ENCODE measurements at places on chromosomes 12 and 14.

DNA sequence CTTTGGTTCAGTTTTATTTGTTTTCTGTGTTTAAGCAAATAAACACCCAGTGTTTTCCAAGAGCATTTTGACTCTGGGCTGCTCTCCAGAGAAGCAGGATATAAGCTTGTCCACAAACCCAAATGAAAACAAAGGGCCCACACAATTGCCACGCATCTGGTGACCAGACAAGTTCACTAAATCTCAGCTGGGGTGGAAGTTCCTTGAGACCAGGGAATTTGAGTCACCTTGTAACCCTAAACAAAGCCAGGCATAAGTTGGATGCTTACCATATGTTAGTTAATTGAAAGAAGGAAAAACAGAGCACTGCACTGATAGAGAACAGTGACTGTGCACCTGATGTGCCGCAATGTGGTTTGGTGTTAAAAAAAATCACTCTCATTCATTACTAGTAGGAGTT, 1.6 kb upstream of the TXNRD1 start:
- DNase-seq, result peak; percentile 27

GRCh38 chr12:57226588-57227314, 2.8 kb upstream of the SHMT2 start:
- DNase-seq, result no peak

DNA sequence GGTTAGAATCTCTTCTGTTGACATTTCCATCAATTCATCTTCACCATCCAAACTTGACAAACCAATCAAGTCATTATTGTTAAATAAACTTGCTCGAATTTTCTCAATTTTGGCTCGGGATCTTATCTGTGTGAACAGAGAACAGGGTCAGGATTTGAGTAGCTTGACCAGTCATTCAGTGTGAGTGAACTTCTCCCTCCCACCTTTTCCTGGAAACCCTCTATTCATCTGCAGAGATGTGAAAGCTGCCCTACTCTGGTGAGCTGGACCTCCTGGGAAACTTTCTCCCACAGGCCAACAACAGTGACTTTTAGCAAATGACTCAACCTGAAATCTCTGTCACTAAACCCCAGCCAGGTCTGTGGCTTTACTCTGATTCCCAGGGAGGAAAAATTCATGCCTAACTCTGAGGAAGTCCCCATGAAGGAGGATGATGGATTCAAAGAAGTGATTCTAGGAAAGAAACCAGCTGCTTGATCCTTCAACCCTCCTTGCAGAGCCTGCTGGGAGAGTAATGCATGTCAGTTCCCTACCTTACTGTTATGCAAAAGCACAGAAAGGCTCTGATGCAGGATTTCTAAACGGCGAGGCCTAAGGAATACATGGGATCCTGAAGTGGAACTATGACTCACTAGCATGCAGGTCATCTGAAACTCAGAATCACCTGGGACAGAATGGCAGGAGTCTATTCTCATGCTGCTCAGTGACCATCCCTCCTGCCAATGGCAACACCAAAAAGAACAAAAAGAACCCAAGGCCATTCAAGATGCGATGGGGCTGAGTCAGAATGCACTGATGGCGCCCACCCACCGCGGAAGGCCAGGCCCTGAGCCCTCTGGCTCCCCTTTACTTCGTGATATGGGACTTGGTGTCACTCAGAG, 58.0 kb downstream of the TRAFD1 start:
- peak; percentile 3 for DNase-seq

GRCh38 chr12:81147292-81147919, 69.5 kb downstream of the ACSS3 start:
- DNase-seq, result no peak

DNA sequence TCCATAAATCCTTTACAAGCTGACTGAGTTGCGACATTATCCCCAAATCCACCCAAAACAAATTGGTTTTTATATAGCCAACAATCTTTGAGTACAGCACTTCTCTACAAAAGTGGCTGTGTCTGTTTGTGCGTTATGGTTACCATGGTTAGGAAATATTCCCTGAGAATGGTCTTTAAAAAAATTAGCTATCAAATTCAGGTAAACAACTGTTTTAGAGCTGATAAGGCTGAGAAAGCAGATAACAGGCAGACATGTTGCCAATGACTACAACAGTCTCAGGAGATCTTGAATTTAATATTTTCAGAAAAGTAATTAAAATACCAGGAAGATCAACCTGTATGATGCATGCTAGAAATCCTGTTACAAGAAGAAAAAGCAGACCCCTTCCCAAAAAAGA, 248.0 kb downstream of the RASSF9 start:
- DNase-seq, result no peak

DNA sequence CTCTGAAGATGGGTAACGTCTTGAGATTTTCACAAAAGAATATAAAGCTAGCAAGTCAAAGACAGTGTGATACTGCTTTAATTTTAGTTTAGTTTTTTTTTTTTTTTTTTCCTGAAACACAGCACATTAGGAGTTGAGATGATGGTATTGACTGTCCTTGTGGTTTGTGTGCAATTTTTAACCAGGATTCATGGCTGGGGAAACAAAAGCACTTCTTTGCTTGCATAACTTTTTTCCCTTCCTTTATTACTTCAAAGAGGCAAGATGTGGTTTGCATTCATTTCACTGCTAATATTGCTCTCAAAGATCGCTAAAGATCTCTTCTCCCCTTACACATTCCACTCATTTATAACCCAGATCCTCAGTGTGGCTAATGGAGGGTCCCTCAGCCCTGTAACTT, 157.1 kb upstream of the PZP start:
- peak; percentile 36 for DNase-seq

DNA sequence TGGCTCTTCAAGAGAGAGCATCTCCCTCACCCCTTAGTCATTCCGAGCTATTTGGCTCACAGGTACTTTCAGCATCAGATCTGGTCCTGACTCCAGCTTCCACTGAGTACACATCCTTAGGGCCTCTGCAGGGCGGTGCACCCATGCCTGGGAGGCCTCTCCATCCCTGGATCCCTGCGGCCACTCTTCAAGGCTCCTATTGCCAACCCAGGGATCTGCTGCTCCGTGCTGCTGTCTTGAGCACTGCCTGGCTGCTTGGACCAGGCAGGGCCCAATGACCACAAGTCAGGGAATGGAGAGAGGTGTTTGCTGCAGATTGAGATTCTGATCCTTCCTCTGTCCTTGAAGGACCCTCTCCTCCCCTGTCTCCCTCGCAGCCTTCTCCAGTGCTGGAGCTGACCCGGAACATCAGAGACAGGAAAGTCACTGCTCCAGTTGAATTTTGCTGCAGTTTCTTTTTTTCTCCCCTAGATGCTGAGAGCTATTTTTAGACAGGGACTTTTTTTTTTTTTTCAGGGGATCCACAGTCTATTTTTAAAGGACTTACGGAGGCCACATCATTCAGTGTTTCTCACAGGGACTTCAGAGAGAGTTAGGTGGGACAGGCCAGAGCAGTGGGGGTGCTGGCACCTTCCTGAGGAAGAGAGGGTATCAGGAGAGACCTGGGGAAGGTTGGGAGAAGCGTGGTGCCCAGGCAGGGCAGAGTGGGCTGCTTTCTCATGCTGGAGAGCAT, 50.1 kb upstream of the KCNA1 start:
- DNase-seq, result no peak

GRCh38 chr12:18281941-18282340, 20.6 kb downstream of the PIK3C2G start:
- no peak for DNase-seq

DNA sequence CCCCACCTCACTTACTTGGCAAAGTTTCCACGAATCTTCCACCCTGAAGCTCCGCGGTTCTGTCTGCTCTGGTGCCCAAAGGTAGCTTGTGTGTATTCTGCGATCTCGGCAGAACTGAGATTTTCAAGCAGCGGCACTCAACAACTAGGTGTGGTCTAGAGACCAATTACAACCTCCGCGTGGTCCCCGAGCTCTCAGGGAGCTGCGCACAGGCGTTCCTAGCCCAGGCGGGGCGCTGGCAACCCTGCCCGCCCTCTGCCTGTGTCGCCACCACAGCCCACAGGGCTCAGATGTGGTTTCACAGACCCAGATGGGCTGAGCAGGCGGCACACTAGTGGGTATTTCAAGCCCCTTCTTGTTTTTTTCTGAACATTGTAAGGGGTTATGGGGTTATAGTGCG, 1.5 kb upstream of the DIABLO start:
- DNase-seq, result no peak

- no peak for DNase-seq
Measured at GRCh38 chr14:50750323-50750722, 80.6 kb downstream of the NIN start.
